Smooth muscle cell of the umbilical artery (primary cell): ENCODE measurements at places on chromosomes 12 and 14. TPM values are rescaled to one million over a fixed set of nuclear protein-coding genes. Genes with fewer than 3 reads are reported as not detected.

Gene ZBTB39
- total RNA-seq = 5.0 and 6.8 TPM in 2 replicates

Gene KRT1
- total RNA-seq = not detected in 2 replicates

Gene FERMT2
- total RNA-seq = 143 and 184 TPM in 2 replicates

Gene CD4
- 1.0 and 1.5 TPM in 2 replicates for total RNA-seq

Gene PLEKHD1
- total RNA-seq = not detected in 2 replicates

Gene NFE2
- not detected in 2 replicates for total RNA-seq

Gene DEGS2
- not detected in 2 replicates for total RNA-seq

Gene APOF
- not detected in 2 replicates for total RNA-seq

Gene GDF3
- not detected in 2 replicates for total RNA-seq

Gene CCDC184
- total RNA-seq = 0.89 and 1.6 TPM in 2 replicates

Gene CCDC88C
- total RNA-seq = 0.59 and 2.6 TPM in 2 replicates
